Esophagus squamous epithelium (tissue), 5 donors: ENCODE measurements at places on chromosomes 7 and 10.

DNA sequence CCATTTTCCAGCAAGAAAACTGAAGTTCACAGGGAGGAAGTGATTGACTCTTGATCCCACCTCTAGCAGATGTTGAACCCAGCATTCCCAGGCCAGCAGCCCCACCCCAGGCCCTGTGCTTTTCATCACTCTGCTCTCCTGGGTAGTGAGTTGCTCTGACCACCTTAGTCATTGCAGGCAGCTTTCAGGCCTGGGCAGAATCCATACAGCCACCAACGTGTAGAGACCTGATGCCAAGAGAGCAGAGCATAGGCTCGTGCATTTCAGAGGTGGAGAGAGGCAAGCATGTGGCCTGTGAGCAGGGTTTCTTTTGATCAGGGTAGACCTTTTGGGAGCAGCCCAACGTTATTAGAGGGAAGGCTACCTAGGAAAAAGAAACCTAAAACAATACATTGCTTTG, 334.6 kb downstream of the PTEN start:
- DNase-seq, result no peak

GRCh38 chr10:131997366-131998049, 15.8 kb upstream of the BNIP3 start:
- DNase-seq, result peak; percentile 25

GRCh38 chr10:93703066-93703465, 674 bp upstream of the FRA10AC1 start:
- no peak for DNase-seq

GRCh38 chr10:4802711-4803487, 23.1 kb upstream of the AKR1E2 start:
- DNase-seq, result no peak

DNA sequence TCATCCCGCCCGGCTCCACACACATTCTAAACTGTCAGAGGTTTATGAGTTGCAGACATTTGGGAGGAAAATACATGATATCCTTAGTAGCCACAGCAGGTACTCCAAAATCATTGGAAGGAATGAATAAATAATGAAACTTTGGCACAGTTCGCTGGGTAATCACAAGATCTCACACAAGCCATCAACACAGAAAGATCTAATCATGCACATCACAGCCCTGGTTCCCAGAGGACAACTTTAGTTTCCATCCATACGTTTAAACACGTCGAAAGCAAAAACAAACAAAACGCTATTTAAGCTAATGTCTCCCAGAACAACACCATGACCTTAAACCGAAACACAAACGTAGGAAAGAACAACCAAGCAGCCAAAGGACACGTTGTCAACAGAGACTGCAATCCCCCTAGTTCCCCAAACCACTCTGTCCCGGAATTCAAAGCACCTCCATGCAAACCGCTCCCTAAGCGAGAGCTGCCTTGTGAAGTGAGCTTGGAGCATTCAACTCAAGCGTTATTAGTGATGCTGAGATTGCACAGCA, 12.3 kb downstream of the SVIL start:
- no peak for DNase-seq

DNA sequence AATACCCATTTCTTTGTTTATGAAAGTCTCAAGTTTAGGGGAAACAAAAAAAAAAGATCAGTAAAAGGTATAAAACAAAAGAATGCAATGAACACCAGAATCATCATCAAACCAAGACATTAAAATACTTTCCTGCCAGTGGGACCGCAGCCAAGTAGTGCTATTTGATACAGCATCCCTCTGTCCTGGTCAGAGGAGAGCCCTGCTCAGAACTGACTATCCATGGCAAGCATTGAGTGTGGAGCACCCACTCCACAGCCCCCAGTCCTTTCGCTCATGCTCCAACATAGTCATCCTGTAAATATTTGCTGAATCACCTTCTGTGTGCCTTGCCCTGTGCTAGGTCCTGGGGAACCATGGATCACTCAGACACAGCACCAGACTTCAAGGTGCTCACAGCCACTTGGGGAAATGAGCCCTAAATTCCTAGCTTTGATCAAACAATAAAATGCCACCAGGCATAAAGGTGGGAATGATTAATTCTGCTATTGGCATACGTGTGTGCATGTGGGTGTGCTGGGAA, 213.6 kb upstream of the TBX20 start:
- no peak for DNase-seq

- DNase-seq, result no peak
These were observed 363.6 kb upstream of the NFE2L3 start for GRCh38 chr7:25788371-25788770.

GRCh38 chr10:94402204-94402842, at the start of gene TBC1D12:
Gene TBC1D12, plus strand, starts transcription at chr10:94402541. Its CDS starts 73 bp downstream, at chr10:94402614.
- peak; percentile 55 for DNase-seq

- no peak for DNase-seq
These were observed 77.5 kb upstream of the PHYHIPL start for GRCh38 chr10:59098831-59099452.

- no peak for DNase-seq
These were observed 20.4 kb upstream of the INMT start for GRCh38 chr7:30731581-30731980.

GRCh38 chr7:128937647-128938543, at the start of gene IRF5:
Gene IRF5, plus strand, starts transcription at chr7:128937927. Its CDS starts 4,155 bp downstream, at chr7:128942082.
- DNase-seq, result no peak

DNA sequence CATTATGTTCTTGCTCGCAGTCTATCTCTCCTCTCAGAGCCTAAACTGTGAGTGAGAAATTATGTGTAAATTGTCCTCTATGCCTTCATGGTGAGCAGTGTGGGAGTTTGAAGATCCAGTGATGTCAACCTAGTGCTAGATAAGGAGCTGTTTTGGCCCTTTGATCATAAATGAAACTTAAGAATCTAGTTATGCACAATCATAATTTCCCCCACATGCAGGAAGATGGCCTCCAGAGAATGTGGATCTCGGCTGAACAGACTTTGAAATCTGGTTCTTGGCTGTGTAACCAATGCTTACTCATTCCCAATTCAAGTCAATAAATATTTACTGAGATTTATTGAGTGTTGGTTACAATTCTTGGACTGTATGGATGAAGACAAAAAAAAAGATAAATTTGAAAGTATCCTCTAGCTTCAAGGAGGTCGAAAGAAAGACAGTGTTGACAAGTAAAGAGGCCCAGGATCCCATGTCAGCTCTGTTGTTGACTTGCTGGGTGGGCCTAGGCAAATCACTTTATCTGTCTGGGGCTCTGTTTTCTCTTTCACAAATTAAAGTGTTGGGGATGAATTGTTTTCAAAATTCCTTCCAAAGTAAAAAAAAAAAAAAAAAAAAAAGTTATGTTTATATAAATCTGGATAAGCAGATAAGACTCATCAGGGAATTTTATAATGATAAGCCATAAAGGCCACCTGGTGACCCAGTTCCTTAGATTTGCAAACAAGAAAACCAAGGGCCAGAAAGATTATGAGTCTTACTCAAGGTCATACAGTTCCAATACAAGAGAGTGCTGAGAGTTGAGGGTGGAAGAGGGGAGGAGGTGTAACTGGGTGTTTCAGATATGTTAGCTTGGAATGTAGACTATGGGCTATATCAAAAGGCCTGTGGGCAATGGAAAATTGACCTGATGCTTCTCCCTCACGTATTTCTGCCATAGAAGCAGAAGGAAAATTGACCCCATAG, 969.9 kb downstream of the KCNMA1 start:
- no peak for DNase-seq

DNA sequence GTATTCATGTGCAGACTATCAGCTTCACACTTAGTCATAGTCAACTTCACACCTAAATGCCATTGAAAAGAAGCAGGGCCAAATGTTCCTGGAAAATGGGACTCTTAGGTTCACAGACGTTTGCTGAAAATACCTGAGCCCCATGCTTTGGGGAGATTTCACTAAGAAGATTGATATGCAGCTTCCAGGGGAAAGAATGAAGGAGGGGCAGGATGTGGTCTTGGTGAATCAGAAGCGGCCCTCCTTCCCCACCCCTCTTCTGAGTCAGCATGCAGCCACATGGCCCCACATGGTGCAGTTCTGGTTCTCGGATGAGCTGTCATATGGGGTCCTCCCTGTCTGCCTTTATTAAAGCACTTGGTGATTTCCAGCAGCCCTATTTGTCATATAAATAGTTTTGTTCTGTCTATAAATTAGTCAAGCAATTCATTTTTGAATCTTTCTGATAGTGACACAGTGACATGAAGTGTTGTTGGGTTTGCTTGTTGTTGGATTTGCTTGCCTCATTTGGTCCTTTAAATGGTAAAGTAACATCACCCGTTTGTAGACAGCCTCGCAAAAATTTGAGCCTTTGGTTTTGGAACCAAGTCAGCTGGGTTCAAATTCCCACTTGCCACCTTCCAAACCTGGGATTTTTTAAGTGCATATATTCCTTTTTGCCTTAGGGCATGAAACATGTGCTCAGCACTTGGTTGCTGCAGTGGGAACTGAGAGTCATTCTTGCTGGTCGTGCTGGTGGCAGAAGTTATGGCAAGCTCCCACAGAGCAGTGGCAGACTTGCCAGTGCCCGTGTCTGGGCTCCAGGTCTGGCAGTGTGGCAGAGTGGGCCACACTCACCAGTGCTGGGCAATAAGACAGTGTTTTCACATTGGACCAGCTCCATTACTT, 68.1 kb upstream of the CDK6 start:
- DNase-seq, result no peak

DNA sequence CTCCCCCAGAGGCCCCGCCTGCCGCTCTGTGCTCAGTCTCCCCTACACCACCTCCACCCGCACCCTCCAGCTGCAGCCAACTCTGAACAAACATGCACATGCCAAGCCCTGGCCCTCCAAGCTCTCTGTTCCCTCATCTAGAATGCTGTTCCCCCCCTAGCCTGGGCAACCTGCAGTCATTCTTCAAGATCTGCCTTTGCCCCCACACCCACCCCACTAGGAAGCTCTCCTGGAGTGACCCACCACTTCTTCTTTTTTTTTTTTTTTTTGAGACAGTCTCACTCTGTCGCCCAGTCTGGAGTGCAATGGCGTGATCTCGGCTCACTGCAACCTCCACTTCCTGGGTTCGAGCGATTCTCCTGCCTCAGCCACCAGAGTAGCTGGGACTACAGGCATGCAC, 13.7 kb downstream of the MYL10 start:
- DNase-seq, result no peak

DNA sequence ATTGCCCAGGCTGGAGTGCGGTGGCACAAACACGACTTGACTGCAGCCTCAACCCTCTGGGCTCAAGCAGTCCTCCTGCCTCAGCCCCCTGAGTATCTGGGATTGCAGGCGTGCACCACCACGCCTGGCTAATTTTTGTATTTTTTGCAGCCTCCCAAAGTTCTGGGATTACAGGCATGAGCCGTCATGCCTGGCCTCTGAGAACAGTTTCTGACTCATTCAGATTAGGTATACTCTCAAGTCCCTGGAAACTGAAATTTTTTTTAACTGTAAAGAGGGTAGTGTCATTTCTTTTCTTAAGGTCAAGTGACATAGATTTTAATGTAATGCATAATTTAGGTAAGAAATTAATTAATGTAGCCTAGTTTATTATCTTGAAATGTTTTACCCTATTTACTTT, 104.7 kb downstream of the SEPTIN7 start:
- no peak for DNase-seq

DNA sequence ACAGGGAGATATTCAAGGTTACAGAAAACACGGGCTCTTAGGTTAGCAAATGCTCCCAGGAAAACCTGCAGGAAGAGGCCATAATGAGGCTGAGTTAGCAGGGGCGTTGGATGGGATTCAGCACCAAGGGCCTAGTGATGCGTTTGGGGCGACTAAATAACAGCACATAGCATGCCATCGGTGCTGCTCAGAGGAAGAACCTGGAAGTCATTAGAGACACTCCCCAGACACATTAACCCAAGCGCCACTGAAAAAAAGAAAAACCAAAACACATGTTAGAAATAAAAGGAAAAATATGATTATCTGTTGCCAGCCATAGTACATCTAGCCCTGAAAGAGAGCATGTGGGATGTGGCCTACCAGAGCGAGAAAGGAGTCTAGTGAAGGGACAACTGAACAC, 28.8 kb upstream of the OPALIN start:
- no peak for DNase-seq

GRCh38 chr7:22154143-22154529, 202.8 kb downstream of the RAPGEF5 start:
- no peak for DNase-seq
